ENCODE measurements at places on chromosomes 12 and 14.

- no peak for DNase-seq
Measured at GRCh38 chr14:59438195-59438647, 27.0 kb downstream of the GPR135 start.

DNA sequence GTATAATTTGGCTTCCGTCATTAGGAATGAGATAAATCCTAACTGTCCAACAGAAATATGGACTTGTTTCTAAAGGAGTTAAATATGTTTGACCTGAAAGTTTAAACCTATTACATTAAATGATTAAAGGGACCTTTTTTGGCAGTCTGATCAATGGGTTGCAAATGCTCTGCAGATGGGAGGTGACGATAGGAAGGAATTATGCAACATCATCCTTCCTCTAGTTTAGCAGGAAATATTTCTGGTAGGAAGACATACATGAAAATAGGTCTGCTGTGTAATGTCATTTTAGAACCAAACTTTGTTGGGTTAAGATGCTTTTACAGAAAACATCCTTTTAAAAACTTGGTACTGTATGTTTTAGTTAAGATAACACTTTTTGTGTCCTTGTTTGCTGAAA, 2.6 kb downstream of the LRRC10 start:
- DNase-seq: no peak

DNA sequence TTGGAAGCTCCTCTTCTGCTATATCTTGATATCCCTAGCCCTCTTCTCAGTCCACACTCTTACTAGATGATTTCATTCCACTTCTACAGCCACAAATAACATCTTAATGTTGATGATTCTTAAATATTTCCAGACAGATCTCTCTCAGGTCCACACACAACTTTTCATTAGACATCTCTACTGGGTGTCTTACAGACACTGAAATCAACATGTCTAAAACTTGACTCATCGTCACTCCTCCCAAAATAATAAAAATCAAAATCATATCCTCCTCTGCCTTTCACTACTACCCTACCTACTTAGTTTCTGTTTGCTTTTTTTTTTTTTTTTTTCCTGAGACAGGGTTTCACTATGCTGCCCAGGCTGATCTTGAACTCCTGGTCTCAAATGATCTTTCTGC, 11.9 kb downstream of the PRDM4 start:
- DNase-seq: no peak

DNA sequence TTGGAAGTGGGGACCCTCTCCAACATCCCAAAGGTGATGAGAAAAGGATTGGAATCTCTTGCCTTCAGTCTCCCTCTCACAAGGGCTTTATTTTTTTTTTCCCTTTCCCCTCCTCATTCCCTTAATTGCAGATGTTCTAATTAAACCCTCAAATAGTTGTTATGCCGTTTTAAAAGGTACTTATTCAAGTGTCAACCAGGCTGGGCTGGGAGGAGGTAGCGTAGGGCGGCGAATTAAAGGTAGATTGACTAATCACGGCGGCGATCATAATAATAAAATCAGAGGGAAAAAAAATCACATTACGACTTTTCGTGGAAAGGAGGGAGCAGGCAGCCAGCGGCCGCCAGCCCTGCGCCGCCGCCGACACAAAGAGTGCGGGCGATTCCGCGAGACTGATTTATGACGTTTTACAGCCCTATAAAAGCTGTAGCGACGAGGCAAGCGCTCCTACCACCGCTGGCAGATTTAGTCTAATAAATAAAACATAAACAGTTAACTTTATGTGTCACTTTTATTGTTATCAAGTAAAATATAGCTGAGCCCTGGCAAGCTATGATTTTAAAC, 1.7 kb upstream of the HOXC4 start:
- no peak for DNase-seq

GRCh38 chr14:26663506-26663905, 65.7 kb upstream of the NOVA1 start:
- DNase-seq: no peak

- no peak for DNase-seq
Measured at GRCh38 chr12:79267580-79267979, 403.0 kb downstream of the SYT1 start.

GRCh38 chr12:82470906-82471512, 112.7 kb downstream of the METTL25 start:
- no peak for DNase-seq

DNA sequence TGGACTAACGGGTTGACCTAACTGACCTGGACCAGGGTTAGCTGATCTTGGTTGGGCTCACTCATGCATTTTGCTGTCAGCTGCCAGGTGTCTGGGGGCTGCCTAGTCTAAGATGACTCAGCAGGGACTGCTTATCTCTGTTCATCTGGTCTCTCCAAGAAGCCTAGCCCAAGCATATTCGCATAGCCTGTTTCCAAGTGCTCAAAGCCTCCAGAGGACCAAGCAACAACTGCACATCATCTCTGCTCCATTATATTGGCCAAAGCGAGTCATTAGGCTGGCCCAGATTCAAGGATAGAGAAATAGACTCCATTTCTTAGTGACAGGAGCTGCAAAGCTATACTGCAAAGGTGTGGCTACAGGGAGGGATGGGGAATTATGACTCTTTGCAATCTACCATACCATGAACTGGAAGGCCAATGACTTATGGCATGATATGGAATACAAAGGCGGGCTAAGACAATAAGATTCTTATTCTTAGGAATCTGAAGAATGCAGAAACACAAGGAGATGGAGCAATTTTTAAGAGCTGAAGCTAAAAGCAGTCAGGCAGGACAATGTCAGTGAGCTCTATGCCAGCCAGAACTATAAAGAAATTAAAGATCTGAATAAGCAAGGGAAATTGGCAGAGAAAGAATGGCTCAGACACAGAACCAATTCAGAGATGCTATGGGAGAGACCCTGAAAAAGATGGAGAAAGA, 194.6 kb upstream of the FSCB start:
- no peak for DNase-seq

GRCh38 chr12:59383079-59383822, 212.6 kb upstream of the SLC16A7 start:
- DNase-seq: no peak

DNA sequence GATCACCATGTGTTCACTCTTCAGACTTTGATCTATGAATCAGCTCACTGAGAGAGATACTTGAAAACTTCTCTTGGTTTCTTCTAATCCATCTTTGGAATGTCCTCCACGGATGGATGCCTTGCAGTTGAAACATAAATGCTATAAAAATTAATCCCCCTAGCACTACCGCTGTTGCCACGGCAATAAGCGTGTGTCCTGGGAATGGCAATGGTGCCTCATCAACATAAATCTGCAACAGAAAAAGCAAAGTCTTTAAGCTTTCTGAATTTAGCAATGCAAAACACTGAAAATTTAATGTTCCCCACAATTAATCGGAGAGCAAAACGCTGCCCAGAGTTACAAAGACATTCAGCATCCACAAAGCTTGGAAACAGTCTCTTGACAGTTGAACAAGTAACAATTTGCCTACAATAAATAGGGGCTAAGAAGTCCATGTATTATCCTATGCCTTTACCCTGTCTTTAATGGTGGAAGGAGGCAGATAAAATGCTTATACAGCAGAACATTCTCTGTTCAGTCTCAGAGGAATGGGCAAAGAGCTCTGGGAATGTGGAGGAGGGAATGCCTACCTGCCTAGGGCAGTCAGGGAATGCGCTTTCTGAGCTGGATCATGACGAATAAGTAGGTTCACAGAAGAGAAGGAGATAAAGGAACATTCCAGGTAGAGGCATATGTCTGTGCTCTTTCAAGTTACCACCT, 70.9 kb upstream of the PPP4R3A start:
- DNase-seq: no peak

GRCh38 chr12:13179211-13180074, 17.1 kb upstream of the EMP1 start:
- DNase-seq: peak; percentile 59

DNA sequence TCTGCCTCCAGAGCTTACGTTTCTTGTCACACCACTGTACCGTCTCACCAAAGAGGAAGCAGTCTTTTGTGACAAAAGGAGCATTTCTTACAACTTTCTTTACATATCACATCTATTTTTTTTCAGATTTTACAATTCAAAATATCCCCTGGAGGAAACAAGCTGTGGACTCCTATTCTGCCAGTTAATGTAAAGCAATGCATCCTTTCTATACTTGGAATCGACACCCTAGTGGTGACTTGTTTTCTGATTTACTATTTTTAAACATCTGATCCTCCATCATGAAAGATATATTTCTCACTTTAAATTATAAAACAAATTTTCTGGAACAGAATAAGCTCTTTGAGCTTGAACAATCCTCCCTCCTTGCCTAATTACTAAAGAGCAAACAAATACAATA, 34.8 kb downstream of the AICDA start:
- no peak for DNase-seq

GRCh38 chr12:42904683-42905418, 315.3 kb upstream of the PRICKLE1 start:
- no peak for DNase-seq

DNA sequence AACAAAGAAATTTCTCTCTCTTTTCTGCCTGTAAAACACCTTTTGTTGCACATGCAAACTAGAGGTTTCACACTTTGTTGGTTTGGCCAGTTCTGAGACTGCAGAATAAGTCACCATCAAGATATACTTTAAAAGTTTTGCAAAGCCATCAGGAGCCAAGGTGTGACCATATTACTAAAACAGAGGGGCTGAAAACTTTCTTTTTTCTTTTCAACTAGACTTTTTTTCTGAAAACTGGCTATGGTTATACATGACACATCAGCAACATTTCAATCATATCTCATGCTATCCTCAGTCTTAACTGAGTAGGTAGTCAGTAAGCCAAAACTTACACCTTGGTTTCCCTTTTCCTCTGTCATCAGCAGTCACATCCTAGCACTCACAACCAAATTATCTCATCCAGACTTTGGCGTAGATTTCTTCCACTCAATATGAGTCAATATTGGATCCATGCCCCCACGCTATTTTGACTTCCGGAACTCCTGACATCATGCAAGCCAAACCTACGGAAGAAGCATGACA, 4.1 kb upstream of the IFNG start:
- no peak for DNase-seq

DNA sequence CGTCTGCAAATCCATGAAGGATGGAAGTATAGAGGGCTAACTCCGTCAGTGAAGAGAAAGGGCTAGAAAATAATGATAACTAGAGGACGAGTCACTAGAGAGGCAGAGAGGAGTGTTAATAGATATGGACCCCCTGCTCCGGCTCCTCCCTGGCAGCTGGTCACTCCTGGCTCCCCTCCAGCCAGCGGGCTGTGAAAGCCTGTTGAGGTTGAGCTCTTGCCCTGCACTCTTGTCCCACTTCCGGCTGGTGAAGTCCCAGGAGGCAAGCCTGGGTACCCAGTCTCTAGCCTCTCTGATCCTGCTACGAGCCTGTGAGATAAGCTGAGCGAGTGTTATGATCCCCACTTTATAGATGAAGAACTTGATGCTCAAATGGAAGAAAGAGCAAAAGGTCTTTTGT, 90.3 kb downstream of the RFX4 start:
- no peak for DNase-seq

DNA sequence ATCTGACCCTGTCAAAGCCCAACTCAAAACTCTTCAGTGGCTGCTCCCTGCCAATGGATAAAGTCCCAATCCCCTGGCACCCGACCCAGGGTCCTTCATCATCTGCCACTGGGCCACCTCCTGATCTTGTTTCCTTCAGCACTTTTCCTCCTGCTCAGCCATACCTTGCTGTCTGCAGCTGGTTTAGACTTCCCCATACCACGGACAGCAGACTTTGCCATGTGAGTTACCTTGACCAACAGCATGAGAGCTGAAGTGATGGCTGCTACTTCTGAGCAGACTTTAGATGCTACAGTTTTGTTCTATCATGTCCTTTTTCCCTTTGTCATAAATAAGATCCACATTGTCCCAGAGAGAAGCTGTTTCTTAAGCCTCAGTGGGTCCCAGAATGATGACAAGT, 33.3 kb upstream of the STON2 start:
- no peak for DNase-seq

GRCh38 chr14:75926431-75927115, 55.2 kb downstream of the TGFB3 start:
- no peak for DNase-seq

DNA sequence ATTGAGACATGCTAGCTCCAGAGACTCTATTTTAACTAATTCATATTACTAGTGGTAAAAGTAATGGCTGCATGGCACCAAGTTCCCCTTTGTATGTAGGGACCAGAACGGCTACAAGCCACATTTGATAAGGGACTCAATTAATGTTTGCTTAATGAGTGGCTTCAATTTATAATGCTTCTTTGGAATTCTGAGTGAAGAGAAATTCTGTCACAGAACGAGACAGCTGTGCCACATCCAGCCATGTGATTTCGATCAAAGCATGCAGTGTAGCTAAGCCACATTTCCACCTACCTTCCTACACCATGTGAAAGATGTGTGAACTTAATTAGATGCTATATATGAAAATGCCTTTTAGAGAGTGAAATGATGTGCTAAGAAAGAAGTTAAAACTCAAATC, 217.4 kb downstream of the ACSS3 start:
- no peak for DNase-seq

DNA sequence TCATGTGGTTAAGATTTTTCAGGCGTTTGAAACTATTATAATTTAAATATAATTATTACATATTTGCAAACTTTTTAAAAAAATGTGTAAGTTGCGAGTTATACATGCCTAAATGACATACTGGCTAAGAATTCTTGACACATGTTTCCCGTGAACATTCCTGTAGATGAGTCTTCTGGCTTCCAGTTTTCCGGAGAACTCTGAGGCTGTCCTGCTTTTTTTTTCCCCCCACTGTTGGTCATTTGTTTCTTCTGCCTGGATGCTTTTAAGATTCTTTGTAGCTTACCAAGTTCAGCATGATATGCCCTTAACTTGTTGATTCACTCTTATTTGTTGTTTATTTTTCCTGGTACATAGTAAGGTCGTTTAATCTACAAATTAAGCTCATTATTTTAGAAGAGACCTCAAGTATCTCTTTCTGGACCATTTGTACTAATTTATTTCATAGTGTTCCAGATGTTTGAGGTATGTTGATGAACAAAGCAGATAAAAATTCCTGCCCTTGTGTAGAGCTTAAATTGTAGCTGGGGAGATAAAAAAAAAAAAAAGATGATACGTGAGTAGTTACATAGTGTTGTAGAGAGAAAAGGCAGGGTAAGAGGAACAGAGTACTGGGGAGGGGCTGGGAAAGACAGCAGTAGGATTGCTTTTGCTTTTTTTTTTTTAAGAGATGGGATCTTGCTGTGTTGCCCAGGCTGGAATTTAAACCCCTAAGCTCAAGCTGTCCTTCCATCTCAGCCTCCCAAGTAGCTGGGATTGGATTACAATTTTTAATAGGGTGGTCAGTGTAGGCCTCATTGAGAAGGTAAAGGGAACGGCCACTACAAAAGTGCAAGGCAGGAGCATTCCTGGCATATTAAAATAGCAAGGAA, 32.8 kb downstream of the ARHGAP5 start:
- no peak for DNase-seq

- DNase-seq: no peak
Measured at GRCh38 chr14:57485635-57486034, 8.0 kb downstream of the CCDC198 start.

GRCh38 chr12:83826112-83826511, 1086.5 kb downstream of the SLC6A15 start:
- DNase-seq: no peak

- no peak for DNase-seq
Measured at GRCh38 chr14:99333841-99334635, 62.0 kb upstream of the BCL11B start.

Data from upper lobe of left lung (tissue), 6 donors.